ENCODE measurements at places on chromosomes 2 and 18. TPM values are rescaled to one million over a fixed set of nuclear protein-coding genes. Genes with fewer than 3 reads are reported as not detected.
A peak's percentile ranks its signal among the peaks of the same experiment; 100 is the strongest.

DNA sequence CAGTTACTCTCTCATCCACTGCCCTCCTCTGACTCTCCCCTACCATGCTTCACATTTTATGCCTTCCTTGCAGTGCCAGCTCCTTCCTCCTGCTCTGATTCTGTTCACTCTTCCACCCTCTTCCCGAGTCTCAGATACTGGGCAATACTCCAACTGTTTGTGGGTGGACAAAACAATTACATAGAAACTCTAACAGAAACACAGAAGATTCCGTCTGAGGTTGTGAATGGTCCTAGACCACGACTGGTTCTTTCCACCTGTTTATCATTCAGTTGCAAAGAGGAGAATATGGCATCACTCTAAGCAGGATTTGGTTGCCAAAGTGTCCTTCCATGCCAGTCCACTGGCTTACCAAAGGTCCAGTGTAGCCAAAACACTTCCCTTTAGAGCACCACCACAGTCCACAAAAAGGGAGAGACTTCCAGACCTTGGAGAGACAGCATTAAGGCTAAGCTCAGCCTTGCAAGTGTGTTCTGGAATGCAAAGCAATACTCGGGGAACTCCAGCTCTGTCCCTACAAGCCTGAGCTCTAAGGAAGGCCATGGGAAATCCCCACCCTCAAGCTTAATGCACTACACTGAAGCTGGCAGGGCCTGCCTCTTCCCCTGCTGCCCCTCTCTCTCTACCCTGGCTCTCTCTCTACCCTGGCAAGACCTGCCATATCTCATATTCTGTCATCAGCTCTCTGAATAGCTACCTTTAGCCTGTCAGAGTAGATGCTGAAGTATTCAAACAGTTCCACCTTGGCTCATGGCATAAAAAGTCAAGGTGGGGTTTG lies 33.6 kb upstream of the RND3 start:
- no peak for DNase-seq

DNA sequence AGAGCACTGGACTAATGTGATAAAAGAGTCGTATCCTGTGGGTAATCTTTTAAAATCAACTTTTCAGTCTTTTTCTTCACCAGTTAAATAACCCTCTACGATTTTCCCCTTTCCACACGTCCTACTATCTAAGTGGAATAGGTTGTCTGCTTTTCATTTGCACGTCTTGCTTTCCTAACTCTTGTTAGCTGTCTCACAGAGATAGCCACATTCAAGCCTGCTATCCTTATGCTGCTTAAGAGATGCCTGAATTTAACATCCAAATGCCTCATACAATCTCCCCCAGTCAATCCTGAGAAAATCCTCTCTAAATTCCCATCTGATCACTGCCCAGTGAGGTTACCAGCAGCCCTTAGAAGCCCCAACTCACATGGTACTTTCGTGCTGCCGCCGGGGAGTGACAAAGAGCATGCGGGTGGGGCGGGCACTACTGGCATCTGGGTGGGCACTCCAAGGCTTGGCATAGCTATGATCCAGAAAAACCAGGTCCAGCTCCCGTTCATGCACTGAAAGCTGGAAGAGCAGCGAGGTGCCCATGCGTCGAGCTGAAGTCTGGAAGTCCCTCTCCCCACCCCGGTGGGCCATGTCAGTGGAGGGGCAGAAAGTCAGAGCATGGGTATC lies 1.5 kb downstream of the KANSL3 start:
- DNase-seq = no peak

- no peak for DNase-seq
These were observed 195.2 kb downstream of the SLC8A1 start for GRCh38 chr2:40256649-40257048.

DNA sequence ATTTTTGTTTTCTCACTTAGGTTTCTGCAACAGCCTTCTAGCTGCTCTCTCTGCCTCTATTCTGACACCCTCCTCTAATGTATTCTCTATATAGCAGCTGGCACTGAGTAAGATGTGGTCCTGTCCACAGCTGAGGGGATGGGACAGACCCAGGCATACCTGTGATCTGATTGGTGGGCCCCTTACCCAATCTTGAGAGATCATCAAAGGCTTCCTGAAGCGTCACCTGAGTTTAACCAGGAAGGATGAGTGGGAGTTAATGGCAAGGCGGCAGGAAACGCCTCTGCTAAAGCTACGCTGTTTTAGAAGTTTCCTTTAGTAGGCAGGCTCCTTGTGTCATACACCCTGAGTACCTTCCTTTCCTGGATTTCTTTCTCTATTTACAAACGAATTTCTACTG lies 5.7 kb upstream of the TET3 start:
- no peak for DNase-seq

GRCh38 chr2:99140056-99140859 lies 1.2 kb upstream of the C2orf15 start:
- no peak for DNase-seq

GRCh38 chr18:80154293-80154692 lies 45.2 kb downstream of the ADNP2 start:
- DNase-seq = no peak

DNA sequence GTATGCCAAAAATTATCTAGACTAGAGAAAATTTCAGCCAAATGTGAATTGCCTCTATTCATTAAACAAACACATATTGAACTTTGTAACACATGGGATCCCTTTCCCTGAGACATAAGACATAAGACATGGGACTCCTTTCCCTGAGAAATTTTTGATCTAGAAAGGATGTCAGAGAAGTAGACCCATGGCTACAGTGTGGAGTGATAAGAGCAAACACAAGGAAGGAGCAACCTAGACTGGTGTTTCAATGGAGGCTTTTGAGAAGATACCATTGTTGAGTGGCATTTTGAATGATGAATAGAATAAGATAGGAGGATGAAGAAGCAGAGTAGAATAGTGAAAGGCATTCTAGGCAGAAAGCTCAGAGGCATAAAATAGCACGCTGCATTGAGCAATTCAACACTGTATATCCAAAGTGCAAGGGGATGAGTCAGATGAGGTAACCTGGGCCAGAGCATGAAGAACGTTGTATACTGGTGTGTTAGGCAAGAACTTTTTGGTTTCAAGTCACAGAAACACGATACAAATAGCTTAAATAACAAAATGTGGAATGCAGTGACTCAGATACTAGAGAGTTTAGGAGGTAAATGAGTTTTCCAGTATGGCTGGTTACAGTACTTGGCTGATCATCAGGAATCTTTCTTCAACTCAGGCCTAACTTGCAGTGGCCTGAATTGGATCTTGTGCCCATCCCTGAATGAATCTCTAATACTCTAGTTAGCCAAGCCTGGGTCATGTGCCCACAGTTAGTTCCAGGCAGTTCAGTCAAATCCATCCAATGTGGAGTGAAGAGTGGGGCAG lies 129.8 kb upstream of the TANK start:
- DNase-seq = no peak

DNA sequence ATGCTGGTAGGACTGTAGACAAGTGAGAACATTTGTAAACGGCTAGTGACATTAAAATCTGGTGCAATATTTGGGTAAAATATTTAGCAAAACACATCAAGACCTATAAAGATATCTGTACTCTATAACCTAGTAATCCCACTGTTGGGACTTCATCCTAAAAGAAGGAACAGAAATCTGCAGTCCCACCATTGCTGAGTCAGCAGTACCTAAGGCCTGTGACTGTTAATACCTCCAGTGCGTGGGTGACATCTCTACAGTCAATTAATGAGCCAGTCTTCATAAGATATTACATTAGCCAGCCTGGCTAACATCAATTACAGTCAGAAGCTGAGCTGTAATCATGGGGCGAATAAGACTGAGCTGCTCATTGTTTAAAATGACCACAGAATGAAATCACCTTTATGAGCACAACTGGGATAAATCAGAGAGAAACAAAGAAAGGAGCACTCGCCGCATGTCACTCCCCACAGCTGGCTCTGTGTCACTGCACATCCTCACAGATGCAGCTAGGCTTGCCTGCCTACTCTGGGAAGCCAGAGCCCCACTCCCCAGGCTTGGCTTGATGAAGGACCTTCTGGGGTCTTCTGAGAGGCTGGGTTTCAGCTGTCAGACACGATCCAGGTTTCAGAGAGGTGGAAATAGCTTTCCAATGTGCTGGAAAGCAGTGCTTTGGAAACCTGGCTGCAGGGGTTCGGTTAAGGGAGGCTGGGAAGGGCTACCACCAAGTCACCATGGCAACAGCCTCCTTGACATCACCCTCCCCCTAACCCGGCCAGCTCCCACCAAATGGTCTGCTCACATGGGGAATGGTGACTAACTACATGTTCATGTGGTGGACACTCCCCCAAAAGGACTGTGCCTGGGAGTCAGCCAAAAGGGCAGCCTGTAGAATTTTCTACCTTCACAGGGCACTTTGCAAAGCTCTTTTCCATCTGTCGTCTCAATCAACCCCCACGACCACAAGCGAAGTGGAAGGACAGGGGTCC lies 145.0 kb downstream of the ZBTB7C start:
- DNase-seq = no peak

GRCh38 chr18:53887447-53887846 lies 337.0 kb downstream of the MBD2 start:
- no peak for DNase-seq

DNA sequence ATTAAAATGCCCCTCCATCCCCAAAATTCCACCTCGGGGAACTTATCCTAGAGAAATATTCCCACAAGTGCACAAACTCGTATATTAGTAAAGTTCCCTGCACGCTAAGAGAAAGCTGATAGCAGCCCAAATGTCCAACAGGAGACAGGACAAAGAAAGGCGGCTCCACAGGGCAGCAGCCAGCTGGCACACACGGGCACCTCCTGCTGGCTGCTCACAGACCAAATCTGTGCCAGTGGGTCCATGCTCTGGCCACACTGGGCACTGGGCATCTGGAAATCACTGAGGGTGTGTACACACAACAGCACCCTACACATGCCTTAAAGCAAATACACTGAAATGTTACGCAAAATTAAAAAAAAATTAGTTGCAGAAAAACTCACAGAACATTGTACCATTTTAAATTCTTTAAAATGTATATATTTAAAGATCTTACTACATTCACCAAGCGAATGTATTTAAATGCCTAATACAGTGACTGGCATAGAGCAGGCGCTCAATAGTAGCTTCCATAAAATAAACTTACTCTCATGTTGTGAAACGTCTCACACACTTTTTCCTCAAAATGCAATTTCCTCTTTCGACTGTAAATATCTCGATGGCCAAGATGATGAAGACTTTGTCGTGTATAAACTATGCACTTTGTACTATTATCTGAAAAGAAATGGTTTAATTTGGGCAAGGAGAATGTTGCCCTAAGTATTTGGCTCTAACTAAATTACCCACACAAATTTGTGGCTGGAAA lies 19.4 kb downstream of the ZNF516 start:
- peak; percentile 59 for DNase-seq

- DNase-seq = no peak
These were observed 87.7 kb upstream of the FSHR start for GRCh38 chr2:49241991-49242390.

DNA sequence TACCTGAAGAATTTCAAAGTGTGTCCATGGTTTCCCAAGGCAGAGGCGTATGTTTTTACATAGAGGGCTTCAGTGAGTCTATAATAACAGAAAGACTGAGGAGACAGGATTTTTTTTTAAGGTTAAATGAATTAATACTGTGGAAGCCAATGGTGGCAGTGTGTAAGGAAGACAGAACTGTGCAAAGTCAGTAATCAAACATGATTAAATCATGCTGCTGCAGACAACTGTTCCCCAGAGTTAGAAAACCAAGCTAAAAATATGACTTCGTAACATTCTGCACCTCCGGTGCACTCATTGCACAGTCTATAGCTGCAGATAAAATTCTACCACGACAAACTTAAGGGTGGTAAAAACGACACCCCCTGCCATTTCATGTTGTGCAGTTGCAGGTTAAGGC lies 309.6 kb upstream of the TRIB2 start:
- no peak for DNase-seq

FEV gene
- total RNA-seq = not detected

MYO3B gene
- not detected for total RNA-seq

AQP12B gene
- total RNA-seq = not detected

TCF7L1 gene
- 5.7 TPM for total RNA-seq

PASK gene
- total RNA-seq = 5.0 TPM
